Choroid plexus epithelial cell (primary cell): ENCODE measurements at places on chromosomes 5 and 9.

DNA sequence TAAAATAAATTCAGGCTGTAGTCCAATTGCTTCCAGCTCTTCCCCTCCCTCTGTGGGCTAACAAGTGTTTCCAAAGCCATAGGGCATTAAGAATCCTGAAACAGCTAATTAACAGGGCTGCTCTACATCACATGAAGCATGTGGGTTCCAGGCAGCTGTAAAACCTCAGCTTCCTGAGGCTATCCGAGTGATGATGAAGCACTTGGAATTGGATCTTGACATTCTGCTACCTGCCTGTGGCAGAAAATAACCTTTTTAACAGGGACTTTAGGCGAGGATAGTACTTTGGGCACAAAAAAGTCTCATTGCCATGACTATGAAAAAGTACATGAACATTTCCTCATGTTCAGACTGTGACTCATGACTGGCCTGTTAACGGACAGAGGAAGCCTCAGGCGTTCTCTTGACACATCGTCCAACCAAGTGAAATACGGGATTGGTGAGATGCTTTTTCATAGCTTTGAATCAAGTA is 107.2 kb downstream of the PDE4D start:
- peak; percentile 93 for DNase-seq

GRCh38 chr5:42950456-42951292 is 89.4 kb downstream of the ANXA2R start:
- peak; percentile 100 for DNase-seq

- DNase-seq, result no peak
These were observed 827.2 kb downstream of the MTRR start for GRCh38 chr5:8695902-8696845.

DNA sequence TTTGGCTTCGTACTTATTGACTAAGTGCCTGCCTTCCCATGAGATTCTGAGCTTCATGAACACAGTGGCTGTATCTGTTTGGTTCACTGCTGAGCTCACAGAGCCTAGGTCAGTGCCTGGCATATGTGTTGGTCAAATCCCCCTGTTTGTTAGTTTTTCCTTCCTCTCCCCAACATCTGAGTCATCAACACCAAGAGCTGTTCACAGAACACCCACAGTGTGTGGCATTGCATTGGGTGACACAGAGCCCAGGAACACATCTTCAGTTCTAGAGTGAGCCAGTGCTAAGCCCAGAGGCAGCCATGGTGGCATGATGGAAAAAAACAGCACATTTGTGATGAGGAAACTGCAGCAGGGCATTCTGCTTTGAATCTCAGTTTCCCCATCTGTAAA is 294.6 kb downstream of the SEC61B start:
- DNase-seq, result no peak

DNA sequence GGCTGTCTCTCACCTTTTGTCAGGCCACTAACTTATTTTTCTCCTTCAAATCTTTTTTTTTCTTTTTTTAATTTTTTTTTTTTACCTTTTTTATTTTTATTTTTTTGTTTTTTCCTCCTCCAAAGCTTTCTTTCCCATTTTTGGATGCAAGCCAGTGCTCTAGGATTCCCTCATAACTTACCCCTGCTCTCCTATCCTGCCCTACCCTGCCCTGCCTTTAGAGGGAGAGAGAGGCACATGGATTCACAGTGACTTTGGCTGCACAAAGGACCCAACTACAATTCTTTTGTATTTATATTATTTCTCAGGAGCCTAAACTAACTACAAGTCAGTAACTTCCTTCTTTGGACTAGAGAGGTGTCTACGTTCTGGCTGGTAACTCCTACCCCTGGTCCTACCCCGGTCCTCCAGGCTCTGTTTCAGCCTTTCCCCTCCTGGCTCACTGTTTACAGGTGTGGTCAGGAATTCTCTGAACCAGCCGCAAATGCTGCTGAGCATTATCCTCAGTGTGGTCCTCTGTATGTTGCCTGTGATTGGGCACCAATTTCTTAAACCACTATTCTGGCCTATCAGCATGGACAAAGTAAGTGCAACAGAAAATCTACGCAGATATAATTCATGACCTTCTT is 8.4 kb upstream of the RUSC2 start:
- DNase-seq, result peak; percentile 86

- no peak for DNase-seq
These were observed 15.6 kb downstream of the RIOK2 start for GRCh38 chr5:97167435-97167834.

DNA sequence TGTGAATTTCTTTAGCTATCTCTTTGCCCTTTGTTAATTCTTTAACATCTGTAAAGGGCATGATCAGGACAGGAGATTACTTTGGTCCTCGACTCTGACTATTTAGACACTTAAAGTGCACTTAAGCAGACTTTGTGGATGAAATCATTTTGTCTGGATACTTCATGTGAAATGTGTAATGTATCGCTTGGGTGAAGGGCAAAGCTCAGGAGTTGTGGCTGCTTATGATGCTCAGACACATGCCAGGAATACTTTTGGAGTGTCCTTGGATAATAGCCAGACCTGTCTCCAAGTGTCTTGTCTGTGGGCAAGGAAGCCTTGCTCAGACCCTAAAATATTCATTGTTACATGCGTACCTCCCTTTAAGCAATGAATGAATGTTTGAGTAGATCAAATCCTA is 87.8 kb downstream of the RAI14 start:
- DNase-seq, result peak; percentile 99

DNA sequence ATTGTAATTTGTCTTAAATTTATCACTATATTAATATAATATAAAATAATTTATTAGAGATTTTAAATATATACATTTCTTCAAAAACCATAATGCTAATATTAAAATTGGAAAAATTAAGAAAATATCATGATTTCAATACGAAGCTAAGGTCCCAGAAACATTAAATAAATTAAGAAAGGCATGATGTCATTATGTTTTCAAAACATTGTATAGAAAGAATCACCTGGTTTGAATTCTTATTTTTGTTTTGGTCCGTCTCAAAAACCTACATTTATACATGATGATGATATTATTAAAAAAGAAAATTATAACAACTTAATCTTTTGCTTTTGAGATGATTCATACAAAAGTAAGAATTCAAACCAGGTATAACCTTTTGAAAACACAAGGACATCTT is 8.2 kb upstream of the EDIL3 start:
- no peak for DNase-seq

- DNase-seq, result peak; percentile 79
These were observed 3.0 kb upstream of the HRCT1 start for GRCh38 chr9:35903049-35903448.

- peak; percentile 10 for DNase-seq
These were observed 470 bp downstream of the BAG1 start for GRCh38 chr9:33264003-33264472.

GRCh38 chr5:138543730-138544104 is 681 bp upstream of the ETF1 start:
- DNase-seq, result no peak

- DNase-seq, result no peak
These were observed 159.3 kb downstream of the SLC24A2 start for GRCh38 chr9:19629488-19629887.
